HepG2 (cell line): ENCODE measurements at places on chromosomes 16 and 17. TPM values are rescaled to one million over a fixed set of nuclear protein-coding genes. Genes with fewer than 3 reads are reported as not detected.

- no peak overlapping the region for H3K4me3 ChIP-seq
- H3K27me3 ChIP-seq: no peaks in the 10 kb centered on the region
- H3K36me3 ChIP-seq: no peaks in the 10 kb centered on the region
- no peak overlapping the region for H3K27ac ChIP-seq
- peak; percentile 15 for DNase-seq
- H3K4me1 ChIP-seq: no peaks in the 10 kb centered on the region
Observed at GRCh38 chr17:70144260-70144846, 25.0 kb upstream of the KCNJ2 start.

DNA sequence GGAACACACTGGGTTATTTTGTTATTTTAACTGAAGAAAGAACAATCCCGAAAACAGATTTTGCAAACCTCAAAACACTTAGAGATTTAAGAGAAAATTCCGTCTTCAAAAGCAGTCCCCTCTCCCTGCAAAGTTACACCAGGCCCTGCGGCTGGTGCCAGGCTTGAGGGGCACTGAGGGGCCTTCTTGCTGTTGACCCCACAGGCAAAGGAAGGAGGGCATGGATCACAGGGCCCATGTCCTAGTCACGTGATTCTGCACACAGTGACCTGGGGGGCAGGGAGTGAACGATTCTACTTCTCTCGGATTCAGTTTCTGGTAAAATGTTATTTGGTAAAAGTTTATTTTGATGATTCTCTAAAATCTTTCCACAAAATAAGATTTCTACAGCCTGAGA lies 55.3 kb upstream of the FASN start:
- peaks cover 2% of the 10 kb centered on the region; the same call in 1 of the 2 replicates for H3K36me3 ChIP-seq
- H3K27me3 ChIP-seq: no peaks in the 10 kb centered on the region
- no peak overlapping the region for H3K4me3 ChIP-seq
- H3K4me1 ChIP-seq: peaks cover 7% of the 10 kb centered on the region; the same call in 1 of the 2 replicates

NOTUM gene
- 67.7 and 160 TPM in 2 replicates for total RNA-seq

DNA sequence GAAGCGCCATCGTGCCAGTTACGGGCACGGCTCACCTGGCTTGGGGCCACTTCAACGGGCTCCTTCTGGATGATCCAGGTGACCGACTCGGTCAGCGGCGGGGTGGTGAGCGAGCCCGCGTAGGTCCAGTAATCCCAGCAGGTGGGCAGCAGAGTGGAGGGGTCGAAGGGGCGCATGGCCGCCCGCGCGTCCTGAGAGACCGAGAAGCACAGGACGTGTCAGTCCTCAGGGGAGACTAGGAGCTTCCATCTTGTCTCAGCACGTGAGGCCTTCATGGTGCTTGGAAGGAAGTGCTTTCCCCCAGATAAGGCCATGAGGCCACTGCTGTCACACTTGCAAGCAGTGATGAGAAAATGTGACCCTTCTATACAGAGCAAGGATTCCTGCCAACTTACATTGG lies 22.5 kb upstream of the SLC7A5 start:
- H3K36me3 ChIP-seq: peaks cover 18% of the 10 kb centered on the region; the same call in 2 of the 3 replicates
- no peaks in the 10 kb centered on the region for H3K27me3 ChIP-seq
- no peak overlapping the region for H3K4me3 ChIP-seq
- DNase-seq: no peak
- no peak overlapping the region for H3K27ac ChIP-seq

DNA sequence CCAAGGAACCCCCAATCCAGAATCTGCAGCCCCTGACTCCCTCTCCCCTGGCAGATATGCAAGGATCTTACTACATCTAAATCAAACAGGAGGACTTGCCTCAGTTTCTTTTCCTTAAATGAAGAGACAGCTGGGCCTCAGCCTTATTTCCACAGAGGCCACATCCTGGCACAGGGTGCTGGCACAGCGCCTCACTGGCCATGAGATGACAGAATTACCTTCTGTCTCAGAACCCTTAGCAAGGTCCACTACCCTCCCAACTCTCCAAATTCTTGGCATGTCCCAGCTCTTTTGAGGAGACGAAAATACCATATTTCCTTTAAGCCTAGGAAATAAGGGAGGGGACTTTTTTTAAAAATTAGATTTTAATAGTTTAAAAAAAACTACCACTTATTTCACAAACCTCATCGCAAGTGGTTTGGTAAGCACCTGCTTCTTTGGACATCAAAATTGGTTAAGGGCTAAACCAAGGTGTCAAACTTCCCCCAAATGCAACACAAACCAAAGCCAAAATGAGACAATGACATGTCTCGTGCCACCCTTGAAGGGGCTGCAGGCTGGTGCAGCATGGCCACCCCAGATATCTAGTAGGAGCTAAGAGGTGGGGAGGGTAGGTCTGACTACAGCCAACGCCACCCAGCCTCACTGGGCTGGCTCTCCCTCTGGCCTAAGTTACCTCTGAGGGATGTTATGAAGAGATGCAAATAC lies 25.3 kb downstream of the FAM117A start:
- H3K4me1 ChIP-seq: peaks cover 21% of the 10 kb centered on the region
- no peak overlapping the region for H3K27ac ChIP-seq
- H3K27me3 ChIP-seq: no peaks in the 10 kb centered on the region
- no peak overlapping the region for H3K4me3 ChIP-seq
- DNase-seq: no peak

GRCh38 chr16:15556130-15556529 lies 86.8 kb downstream of the MARF1 start:
- no peak for DNase-seq
- H3K36me3 ChIP-seq: no peaks in the 10 kb centered on the region
- H3K27me3 ChIP-seq: no peaks in the 10 kb centered on the region
- H3K4me1 ChIP-seq: peaks cover 5% of the 10 kb centered on the region
- no peak overlapping the region for H3K4me3 ChIP-seq
- no peak overlapping the region for H3K27ac ChIP-seq
